NCI-H2081 (cell line): ENCODE measurements at places on chromosomes 16 and 17.

DNA sequence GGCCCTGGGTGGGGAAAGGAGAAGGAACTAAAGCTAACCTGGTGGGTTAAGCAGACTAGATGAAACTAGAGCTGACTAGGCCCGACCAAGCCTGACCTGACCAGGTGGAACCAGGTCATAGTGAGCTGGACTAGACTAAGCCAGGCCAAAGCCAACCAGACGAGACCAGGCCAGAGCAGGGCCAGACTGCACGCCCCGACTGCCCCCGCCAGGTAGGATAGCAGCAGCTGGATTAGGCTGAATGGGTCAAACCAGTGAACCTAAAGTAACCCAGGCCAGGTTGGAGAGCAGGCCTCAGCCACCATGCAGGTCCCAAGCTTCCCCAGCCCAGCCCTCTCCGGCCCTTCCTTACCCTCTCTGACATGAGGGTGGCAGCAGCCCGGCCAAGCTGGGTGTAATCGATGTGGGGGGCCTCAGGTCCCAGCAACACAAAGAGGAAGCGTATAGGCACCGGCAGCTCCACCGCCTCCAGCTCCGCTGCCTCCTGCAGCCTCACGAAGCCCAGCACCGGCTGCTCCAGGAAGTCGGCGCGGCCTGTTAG lies 9.1 kb downstream of the SLC4A1 start:
- no peak for DNase-seq

GRCh38 chr16:1121601-1122397 lies 25.8 kb upstream of the C1QTNF8 start:
- no peak for DNase-seq

- peak; percentile 26 for DNase-seq
Observed at GRCh38 chr17:77494664-77495435, 354.1 kb downstream of the SEC14L1 start.

DNA sequence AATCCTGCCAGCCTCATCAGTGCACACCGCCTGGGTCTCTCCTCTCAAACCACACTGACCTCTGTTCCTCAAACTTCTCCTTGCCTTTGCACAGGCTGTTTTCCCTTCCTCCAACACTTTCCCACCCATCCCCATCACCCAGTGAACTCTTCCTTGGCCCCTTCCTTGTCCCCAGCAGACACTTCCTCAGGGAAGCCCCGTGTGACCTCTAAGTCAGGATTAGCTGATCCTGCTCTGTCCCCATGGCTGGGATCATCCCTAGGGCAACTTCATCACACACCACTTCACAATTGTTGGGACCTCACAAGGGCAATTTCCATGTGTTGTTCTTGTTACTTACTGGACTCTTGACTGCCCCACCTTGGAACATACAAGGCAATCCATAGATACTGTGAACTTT lies 67.8 kb downstream of the WSB1 start:
- no peak for DNase-seq

GRCh38 chr17:62870552-62870971 lies 62.4 kb upstream of the MARCHF10 start:
- DNase-seq, result no peak

DNA sequence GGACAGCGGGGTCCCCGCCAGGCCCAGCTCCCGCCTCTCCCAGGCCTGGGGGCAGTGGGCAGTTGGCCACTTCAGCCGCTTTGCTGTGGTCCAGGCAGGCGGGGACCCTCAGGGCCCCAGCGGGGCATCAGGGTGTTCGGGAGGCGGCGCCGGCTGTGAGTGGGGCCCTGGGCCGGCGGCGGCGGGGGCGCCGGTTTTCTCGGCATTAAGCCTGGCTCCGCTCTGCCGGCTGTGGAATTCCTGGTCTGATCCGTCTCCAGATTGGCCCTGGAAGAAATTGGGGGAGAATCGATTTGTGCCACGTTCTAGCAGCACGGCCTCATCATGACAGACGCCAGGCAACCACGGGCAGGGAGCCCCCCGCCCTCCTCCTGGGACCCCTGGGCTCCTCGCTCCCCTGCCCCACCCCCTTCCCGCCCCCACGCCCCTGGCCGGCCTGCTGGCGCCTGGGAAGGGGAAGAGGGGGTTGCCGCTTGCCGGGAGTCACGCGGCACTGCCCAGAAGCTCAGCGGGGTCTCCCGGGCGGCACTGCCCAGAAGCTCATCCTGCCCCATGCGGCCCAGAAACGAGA lies 28.6 kb upstream of the SSTR5 start:
- DNase-seq, result no peak

GRCh38 chr17:20235747-20236146 lies 226.6 kb downstream of the SPECC1 start:
- DNase-seq, result no peak

DNA sequence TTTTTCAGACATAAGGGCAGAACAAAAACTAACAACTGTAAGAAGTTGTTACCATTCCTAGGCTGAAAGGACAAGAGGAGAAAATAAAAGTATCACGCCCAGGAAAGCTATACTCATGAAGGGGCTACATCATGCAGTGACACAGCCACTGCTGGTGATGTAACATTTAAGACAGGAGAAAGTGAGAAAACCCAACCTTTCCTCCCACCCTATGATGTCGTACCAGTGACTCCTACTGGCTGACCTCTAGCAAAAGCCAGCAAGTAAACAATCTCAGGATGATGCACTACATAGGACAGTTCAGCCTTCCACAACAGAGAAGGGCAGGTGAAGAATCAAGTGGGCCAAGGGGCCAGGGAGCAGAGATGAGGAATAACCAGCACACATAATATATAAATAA lies 14.0 kb upstream of the OR1E2 start:
- no peak for DNase-seq

DNA sequence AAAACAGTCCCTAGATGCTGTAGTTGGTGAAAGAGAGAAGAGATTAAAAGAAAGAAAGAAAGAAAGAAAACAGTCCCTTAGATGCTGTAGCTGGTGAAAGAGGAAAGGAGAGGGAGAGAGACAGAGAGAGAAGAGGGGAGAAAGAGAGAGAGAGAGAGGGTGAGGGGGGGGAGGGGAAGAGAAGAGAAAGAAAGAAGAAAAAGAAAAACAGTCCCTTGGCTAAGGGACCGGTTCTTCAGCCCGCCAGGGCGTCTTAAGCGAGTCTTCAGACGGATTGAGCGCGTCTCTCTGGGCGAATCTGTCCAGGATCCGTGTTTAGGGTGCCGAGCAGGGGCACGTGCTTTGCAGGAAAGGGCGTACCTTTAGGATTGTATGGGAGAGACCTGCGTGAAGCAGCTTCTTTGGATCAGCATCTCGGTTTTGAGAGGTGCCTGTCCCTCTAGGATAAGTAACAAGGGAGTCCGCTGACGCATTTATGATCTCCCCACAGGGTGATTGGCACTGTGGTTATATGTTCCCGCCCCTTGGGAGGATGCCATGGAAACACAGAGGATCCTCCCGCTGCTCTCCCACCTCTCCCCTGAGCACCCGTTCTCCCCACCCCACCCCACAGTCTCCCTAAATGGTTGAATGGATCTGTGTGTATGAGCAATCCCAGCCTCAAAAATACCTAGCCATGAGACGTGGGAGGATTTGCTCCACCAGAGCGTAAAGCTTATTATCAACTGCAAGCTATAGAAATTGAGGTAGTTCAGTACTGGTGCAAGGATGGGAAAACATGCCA lies 16.7 kb downstream of the GNGT2 start:
- peak; percentile 83 for DNase-seq

GRCh38 chr16:5516115-5516514 lies 418.5 kb upstream of the EEF2KMT start:
- DNase-seq, result no peak

DNA sequence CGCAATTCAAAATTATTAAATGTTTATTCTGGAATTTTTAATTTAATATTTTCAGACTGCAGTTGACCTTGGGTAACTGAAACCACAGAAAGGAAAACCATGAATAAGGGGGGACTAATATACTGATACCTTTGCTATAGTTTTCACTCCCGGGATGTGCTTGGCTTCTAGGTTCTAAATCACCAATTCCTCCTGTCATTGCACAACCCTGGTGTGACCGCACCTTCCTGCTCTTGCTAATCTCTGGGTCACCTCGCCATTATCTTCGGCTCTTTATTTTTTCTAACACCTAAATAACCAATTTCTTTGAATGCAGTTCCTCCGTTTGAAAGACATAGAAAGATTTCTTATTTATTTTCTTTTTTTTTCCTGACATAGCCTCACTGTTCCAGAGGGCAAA lies 634.5 kb upstream of the GOT2 start:
- DNase-seq, result no peak

DNA sequence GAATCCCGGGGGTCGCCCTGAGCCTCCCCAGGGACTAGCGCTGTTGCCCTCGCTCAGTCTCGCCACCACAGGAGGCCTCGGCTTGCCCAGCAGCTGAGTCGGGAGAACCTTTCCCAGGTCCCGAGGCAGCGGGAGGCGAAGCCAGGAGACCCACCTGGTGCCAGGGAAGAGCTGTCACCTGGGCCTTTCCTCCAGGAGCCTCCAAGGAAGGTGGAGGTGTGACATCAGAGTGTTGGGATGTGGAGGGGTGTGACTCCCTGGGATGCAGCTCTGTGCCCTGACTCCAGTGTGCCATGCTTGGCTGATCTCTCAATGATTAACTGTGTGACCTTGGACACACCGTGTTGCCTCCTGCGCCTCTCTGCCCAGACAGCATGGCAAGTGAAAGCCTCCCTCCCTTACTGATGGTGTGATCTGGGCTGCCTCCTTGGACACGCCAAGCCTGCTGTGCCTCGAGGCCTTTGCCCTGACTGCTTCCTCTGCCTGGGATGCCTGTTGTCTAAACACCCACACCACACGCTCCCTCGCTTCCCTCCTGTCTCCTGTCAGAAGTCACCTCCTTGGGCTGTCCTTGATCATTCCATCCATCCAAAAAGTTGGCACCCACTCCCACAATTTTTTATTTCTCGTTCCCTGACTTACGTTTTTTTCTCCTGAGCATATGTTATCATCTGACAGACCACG lies 88.0 kb downstream of the CMIP start:
- no peak for DNase-seq

GRCh38 chr16:51306886-51307595 lies 156.0 kb upstream of the SALL1 start:
- DNase-seq, result no peak

GRCh38 chr16:53094013-53094630 lies 39.3 kb downstream of the CHD9 start:
- peak; percentile 38 for DNase-seq

- DNase-seq, result no peak
Observed at GRCh38 chr16:69917739-69918138, 33.4 kb upstream of the CLEC18A start.

GRCh38 chr17:72432881-72433280 lies 312.1 kb downstream of the SOX9 start:
- no peak for DNase-seq

DNA sequence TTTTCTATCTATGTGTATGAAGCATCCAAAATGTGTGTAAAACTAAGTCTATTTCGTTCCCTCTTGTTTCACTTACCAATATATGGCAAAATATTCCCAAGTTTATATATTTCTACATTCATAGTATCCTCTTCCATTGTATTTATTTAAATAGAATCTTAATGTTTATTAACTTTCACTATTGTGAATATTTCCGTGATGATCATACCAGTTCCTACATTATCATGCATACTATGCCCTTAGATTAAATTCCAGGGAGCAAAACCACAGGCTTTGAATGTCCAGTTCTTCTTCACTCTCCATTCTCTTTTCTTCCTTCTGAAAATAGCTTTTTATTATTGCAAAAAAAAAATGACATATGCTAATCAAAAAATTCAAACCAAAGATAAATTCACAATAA lies 4.0 kb downstream of the MAP2K6 start:
- no peak for DNase-seq

DNA sequence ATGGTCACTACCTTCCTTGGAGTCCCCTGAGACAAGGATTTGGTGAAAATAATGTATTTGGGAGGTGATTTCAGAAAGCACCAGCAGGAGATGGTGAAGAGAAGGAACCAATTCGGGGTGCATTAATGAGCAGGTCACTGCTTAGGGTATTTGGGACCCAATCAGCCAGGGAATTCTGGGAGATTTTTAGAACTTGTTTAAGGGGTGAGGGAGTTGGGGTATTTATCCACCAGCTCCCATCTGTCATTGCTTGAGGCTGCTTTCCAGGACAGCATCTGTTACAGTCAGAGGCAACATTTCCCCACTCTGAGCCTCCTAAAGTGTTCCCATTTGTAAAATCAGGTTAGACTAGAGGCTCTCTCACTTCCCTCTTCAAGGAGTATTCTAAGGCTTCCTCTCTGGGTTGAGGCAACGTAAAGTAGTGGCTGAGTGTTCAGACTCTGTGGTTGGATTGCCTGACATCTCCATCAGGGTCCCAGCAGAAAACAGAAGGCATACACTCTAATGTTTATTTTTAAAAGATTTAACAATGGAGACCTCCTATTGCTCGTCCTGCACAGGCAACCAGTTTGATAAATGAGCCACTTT lies 60.9 kb downstream of the CLEC19A start:
- no peak for DNase-seq

- DNase-seq, result no peak
Observed at GRCh38 chr17:45290269-45290765, 26.5 kb downstream of the MAP3K14 start.

- DNase-seq, result no peak
Observed at GRCh38 chr16:50324345-50324744, 44.4 kb downstream of the BRD7 start.

DNA sequence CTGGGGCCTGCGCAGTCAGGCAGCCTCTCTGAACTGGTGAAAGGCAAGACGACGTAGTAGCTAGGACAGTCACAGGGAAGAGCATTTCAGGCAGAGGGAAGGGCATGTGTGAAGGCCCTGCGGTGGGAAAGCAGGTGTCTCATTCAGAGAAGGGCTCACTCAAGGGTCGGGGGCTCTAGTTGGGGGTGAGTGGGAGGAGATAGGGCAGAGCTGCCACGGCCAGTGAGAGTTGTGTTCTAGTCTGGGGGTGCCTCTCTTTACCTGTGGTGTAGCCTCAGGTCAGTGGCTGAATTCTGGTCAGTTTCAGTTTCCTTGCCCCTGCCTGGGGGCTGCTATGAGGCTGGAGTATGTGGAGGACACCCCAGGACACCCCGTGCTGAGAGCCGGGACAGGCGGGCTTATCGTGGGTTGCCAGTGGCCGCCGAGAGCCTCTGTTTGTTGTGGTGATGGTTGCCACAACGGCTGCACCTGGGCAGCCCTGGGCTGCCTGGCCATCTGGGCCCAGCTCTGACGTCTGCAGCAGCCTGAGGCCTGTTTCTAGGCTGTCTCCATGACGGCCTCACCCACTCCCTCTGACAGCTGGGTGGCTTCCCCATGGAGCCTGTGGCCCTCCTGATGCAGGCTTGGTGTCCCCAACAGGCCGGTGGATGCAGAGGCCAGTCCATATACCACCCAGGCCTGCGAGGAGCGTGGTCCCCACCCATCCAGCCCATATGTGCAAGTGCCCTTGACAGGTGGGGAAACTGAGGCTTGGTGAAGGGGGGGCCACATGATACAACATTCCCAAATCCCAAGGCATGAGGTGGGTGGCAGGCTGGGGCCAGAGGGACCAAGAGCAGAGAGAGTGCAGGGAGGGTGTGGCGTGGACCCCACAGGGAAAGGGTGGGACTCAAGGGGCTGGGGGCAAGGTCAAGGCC lies 10.8 kb downstream of the MAP2K3 start:
- peak; percentile 5 for DNase-seq
